Neural progenitor cell (in vitro differentiated cells): ENCODE measurements at places on chromosomes 7 and 10. TPM values are rescaled to one million over a fixed set of nuclear protein-coding genes. Genes with fewer than 3 reads are reported as not detected.

GRCh38 chr7:41053820-41054219 lies 649.1 kb downstream of the INHBA start:
- DNase-seq, result no peak

DNA sequence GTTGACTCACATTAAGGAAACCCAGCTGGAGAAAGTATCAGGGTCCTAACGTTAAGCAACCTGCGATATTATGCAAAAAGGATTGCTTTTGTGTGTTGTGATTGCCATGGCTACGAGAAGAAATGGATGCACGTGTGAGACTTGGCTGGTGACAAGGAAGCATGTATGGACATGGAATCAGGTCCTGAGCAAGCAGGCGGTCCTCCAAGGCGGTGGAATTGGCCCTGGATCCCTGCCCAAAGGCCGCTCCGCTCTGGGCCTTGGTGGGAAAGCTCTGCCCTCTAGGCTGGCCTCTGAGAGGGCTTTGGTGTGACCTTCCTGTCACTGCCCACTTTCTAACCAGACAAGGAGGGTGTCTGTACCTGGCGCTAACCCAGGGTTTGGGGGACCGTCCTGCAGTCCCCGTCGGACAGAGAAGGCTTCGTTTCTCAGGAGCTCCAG lies 192.1 kb downstream of the EBF3 start:
- DNase-seq, result no peak

GRCh38 chr7:44048031-44048795 lies 3.7 kb downstream of the DBNL start:
- DNase-seq, result no peak

- DNase-seq, result peak; percentile 75
Observed at GRCh38 chr10:101319241-101319915, 34.6 kb upstream of the BTRC start.

DNA sequence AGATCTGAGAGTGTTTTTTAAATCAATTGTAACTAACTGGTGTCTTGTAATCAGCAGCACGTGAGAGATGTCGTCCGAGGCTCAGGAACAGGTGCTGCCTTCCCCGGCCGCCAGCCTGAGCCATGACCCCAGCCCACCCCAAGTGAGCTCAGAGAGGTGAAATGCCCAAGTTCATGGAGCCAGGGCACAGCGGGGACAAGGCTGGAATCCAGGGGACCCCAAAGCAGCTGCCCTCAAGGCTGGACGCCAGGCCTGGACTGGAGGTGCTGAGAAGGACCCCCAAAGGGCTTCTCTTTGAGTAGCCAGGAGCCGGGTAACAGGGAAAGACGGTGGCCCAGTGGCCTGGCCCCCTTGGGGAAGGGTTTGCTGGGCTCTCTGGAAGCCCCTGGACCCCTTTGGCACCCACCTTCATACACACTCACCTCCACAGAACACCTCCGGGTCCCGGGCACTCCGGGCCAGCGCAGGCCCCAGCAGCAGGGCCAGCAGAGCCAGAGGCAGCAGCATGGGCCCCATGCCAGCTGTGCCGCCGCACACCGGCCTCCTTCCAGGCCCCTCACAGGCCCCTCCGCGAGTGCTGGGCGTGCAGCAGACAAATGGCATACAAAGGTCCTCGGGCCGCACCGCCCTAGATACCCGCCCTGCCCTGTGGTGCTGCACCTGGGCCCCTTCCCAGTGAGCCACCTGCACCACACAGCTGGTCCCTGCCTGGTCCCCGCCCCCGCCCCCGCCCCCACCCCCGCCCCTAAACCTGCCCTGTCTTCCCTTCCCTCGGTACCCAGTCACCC lies 24.0 kb upstream of the CNPY1 start:
- DNase-seq, result no peak

DNA sequence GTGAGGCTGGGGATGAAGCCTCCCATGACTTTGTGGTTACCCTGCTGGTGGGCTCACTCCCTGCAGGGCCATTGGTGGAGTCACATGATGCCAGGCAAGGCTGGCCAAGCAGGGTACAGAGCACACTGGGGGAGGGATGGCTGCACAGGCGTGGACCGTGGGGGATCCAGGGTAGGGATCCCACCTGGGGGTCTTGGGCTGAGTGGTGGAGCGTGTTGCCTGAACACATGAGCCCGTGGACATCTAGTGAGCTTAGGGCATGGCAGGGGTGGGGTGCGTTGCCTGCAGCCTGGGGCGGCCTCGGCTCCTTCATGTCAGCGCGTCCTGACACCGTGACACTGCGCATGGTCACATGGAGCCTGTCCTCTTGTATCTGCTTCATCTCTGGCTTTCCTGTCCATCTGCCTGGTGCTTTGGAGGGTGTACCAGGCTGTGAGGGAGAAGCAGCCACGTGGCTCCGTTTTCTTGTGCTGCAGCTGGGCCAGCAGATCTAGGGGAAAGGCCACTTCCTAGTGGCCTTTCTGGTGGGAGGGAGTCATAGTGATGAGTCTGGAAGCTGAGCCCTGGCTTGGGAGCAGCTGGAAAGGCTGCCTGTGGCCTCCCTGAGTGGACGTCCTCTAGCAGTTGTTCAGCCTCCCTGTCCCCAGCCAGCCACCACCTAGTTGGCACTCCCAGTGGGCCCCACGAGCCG lies 96.2 kb downstream of the LHPP start:
- no peak for DNase-seq

The CCDC136 gene
- 93.6 and 115 TPM in 2 replicates for total RNA-seq

The RELN gene
- total RNA-seq, result 0.02 and 0.19 TPM in 2 replicates

The RAB18 gene
- 42.6 and 66.6 TPM in 2 replicates for total RNA-seq

GRCh38 chr7:151871904-151872303 lies 5.0 kb downstream of the PRKAG2 start:
- no peak for DNase-seq

- no peak for DNase-seq
Observed at GRCh38 chr7:93117327-93117726, 452 bp downstream of the SAMD9 start.

The OR13A1 gene
- 0.93 and 1.5 TPM in 2 replicates for total RNA-seq

The CALCR gene
- total RNA-seq, result 0.22 TPM in 1 of 2 replicates, not detected in the other

GRCh38 chr10:1240341-1240775 lies 184.2 kb downstream of the WDR37 start:
- no peak for DNase-seq

- peak; percentile 4 for DNase-seq
Observed at GRCh38 chr7:113285411-113285810, 167.1 kb upstream of the SMIM30 start.

GRCh38 chr10:62079885-62080559 lies 178.5 kb downstream of the ARID5B start:
- DNase-seq, result no peak

The SRRM3 gene
- 2.2 and 4.6 TPM in 2 replicates for total RNA-seq

The THAP5 gene
- 34.7 and 55.6 TPM in 2 replicates for total RNA-seq

GRCh38 chr7:134696261-134696660 lies 49.6 kb downstream of the BPGM start:
- no peak for DNase-seq

- no peak for DNase-seq
Observed at GRCh38 chr10:491667-492424, 197.6 kb downstream of the DIP2C start.

- no peak for DNase-seq
Observed at GRCh38 chr10:95487994-95488393, 73.2 kb downstream of the SORBS1 start.

DNA sequence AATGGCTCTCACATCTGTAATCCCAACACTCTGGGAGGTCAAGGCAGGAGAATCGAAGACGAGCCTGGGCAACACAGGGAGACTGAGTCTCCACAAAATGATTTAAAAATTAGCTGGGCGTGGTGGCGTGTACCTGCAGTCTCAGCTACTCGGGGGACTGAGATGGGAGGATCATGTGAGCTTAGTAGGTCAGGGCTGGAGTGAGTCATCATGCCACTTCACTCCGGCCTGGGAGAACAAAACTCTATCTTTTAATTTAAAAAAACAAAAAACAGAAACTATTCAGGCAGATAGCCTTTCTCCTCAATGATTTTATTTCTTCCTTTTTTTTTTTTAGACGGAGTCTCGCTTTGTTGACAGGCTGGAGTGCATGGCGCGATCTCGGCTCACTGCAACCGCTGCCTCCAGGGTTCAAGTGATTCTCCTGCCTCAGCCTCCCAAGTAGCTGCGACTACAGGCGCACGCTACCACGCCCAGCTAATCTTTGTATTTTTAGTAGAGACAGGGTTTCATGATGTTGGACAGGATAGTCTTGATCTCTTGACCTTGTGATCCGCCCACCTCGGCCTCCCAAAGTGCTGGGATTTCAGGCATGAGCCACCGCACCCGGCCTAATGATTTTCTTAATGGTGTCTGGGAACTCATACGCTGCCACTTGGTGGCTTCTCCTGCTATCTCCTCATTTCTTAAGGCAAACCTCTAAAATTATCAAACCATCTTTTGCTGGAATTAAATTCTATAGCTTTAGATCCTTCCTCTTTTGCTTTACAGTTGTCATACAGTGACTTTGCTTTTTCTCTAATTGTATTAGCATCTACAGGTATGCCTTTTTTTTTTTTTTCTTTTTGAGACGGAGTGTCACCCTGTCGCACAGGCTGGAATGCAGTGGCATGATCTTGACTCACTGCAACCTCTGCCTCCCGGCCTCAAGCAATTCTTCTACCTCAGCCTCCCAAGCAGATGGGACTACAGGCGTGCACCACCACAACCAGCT lies 22.9 kb downstream of the SRPK2 start:
- DNase-seq, result no peak

GRCh38 chr10:76251841-76252671 lies 820.6 kb downstream of the LRMDA start:
- DNase-seq, result no peak

- DNase-seq, result no peak
Observed at GRCh38 chr7:102834999-102835398, 77.8 kb upstream of the LRRC17 start.

DNA sequence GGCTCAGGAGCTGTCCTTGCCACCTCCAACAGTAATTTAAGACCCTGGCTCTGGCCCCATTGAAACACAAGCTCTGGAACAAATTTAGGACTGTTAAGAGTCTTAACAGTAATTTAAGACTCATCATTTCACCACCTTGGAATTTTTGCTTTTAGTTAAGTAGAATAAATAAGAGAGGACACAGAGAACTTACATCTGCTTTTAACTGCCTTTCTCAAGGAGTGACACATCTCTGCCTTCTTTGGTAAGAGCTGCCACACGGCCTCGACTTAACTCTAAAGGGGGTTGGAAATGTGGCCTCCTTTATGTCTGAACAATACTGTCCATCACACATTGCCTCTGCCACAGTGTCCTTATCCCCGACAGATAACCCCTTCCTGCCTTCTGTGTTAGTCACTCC lies 77.9 kb downstream of the HERPUD2 start:
- DNase-seq, result no peak

- no peak for DNase-seq
Observed at GRCh38 chr10:90642136-90642535, 215.7 kb downstream of the HTR7 start.

The KCP gene
- 0.06 and 3.5 TPM in 2 replicates for total RNA-seq

GRCh38 chr10:36450380-36450779 lies 675.0 kb upstream of the ANKRD30A start:
- no peak for DNase-seq

DNA sequence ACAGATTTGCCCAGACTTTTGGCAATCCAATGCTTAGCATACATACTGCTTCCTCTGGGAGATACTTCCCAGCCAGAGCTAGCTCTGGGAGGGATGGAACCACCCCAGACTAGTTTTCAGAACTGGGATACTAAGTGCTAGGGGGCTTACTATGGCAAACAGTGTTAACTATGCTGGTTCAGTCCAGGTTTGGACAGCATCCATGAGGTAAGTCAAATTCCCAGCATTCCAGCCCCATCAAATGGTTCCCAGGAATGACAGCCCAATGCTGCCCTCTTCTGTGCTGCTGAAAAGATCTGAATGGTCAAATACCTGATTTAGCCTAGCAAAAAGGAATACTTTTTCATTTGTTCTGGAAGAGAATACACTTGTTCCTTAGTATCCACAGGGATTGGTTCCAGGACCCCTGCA lies 141.7 kb upstream of the CCDC6 start:
- DNase-seq, result peak; percentile 80

GRCh38 chr10:3478153-3478552 lies 305.6 kb upstream of the PITRM1 start:
- DNase-seq, result no peak

The AEBP1 gene
- 4.5 and 16.7 TPM in 2 replicates for total RNA-seq

The MOGAT3 gene
- total RNA-seq, result not detected in 2 replicates

The INHBA gene
- total RNA-seq, result 0.09 TPM in 1 of 2 replicates, not detected in the other

- no peak for DNase-seq
Observed at GRCh38 chr7:69277366-69277765, 320.9 kb upstream of the AUTS2 start.

The NT5C3A gene
- 34.6 and 72.1 TPM in 2 replicates for total RNA-seq

GRCh38 chr10:46231087-46231486 lies 55.7 kb upstream of the ANTXRL start:
- no peak for DNase-seq

DNA sequence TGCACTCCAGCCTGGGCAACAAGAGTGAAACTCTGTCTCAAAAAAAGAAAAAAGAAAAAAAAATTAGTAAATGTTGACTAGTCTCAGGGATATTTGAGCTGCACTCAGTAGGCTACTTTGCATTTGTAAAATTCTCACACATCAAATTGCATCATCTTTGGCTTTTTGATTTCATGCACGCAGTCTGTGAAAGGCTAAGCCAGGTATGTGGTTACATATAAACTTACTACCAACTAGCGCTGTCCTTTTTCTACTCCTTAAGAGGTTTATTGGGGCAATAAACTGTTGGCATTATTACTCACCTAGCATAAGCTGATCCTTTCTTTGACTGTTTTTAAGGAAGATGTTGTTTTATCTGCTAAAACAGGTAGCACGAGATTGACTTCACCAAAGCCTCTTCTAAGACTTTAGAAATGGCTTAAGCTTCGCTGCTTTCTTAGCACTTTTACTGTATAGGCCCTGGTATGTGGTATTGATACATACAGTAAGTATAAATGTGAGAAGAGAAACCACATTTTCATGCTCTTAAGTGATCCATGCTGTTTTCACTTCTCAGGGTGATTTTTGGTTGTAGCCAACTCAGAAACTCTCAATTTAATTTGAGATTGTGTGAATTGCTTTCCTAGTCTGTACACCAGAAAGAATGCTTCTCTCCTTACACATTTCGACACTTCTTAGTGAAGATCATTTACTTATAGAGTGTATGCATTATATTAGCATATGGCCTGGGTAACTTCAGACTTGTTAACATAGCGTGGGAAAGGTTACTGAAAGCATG lies 323.9 kb downstream of the AUTS2 start:
- no peak for DNase-seq

DNA sequence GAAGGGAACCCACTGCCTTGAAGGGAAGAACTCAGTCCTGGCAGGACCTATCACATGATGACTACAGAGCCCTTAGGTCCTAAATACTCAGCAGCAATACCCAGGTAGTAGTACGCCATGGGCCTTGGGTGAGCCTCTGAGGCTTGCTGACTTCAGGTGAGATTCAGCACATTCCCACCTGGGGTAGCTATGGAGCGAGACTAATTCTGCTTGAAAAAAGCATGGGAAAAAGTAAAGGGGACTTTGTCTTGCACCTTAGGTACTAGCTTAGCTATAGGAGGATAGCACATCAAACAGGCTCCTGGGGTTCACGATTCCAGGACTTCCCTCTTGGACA lies 98.2 kb upstream of the MEOX2 start:
- DNase-seq, result no peak

DNA sequence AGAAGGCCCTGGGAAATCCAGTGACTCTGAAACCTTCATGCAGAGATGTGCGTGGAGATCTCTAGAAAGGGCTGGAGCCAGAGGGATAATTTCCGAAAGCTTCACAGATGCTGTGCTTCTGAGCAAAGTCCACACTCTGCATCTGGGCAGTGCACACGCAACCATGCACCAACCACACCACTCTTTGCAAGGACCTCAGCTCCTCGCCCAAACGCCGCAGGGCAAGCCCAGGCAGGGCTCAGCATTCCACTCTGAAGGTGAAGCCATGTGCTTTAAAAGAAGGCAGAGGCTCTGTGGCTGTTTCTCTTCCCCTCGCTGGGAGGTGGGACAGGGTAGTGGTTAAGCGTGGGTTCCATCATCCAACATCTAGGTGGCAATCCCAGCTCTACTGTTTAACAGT lies 48.4 kb downstream of the ASB13 start:
- no peak for DNase-seq
